ENCODE measurements at places on chromosomes 3 and 15.

DNA sequence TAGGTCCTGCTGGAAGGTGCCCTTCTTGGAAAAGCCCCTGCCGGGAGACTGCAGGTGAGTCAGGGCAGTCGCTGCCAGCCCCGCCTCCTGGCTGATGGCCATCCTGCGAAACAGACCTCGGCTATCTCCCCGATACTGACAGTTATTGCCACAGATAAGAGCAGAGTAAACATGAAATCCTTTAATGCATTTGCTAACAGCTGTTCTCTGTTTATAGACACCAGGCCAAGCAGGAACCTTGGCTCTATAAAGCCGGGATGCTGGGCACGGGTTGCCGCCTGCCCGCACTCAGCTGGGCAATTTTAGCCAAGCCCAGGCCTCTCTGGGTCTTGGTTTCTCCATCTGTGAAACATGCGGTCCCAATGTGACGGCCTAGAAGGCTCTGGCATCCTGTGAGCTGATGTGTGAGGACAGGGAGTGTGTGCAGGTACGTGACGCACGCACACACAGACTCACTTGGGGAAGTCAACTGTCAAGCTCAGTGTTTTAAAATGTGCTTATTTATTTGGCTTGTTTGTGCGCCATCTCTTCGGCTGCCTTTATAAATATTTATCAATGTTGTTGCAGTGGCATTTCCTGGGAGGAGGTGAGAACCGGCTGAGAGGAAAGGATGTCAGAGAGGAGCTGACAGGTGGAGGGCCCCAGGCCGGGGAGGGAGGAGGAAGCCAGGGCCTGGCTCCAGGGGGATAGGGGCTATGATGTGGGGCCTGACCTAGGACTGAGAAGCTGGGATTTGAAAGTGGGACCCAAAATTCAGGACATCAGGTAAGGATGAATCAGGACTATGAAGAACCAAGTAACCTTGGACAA, 50.8 kb upstream of the PRR23E start:
- DNase-seq = no peak

- no peak for DNase-seq
These were observed 24.0 kb upstream of the SLC24A5 start for GRCh38 chr15:48096813-48097212.

- no peak for DNase-seq
These were observed 38.4 kb upstream of the UBL7 start for GRCh38 chr15:74499366-74499765.

DNA sequence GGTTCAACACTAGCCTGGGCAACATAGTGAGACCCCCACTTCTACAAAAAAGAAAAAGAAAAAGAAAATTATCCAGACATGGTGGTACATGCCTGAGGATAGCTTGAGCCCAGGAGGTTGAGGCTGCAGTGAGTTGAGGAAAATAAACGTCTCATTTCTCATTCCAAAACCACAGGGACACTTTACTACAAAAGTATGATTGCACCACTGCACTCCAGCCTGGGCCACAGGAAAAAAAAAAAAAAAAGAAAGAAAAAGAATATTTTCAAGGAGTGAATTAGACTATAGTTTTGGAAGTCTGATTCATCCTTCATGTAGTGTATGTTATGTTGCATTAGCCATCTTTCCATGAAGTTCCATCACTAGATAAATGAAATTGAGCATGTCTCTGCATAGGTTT, 149.5 kb upstream of the THBS1 start:
- DNase-seq = no peak

GRCh38 chr3:188848947-188849346, 322.8 kb upstream of the TPRG1 start:
- no peak for DNase-seq

- no peak for DNase-seq
These were observed at the start of gene TYRO3 for GRCh38 chr15:41558400-41559238. Gene TYRO3 (plus strand): TSS chr15:41559212. CDS start chr15:41559258, 46 bp downstream.

GRCh38 chr3:106338582-106339214, 469.9 kb upstream of the CBLB start:
- no peak for DNase-seq

DNA sequence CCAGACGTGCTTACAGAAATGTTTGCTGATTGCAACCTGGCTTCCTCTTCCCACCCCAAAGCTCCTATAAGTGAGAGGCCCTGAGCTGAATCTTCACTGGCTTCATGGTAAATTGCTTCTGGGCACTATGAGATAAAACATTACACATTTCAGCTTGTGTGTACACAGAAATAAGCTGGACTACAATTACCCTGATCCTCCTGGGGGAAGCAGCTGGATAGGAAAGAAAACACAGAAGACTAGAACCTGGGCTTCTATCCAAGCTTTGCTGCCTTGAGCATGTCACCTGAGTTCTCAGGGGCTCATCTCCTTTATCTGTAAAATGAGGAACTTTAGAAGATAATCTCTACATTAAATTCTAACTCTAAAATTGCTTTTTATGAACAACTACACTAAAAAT, 40.3 kb downstream of the THBS1 start:
- DNase-seq = peak; percentile 6

- DNase-seq = no peak
These were observed 976 bp upstream of the ABTB1 start for GRCh38 chr3:127671523-127672428.

- no peak for DNase-seq
These were observed 156.7 kb upstream of the TLE3 start for GRCh38 chr15:70254311-70254869.

GRCh38 chr3:180420016-180420415, 181.9 kb upstream of the TTC14 start:
- DNase-seq = no peak

DNA sequence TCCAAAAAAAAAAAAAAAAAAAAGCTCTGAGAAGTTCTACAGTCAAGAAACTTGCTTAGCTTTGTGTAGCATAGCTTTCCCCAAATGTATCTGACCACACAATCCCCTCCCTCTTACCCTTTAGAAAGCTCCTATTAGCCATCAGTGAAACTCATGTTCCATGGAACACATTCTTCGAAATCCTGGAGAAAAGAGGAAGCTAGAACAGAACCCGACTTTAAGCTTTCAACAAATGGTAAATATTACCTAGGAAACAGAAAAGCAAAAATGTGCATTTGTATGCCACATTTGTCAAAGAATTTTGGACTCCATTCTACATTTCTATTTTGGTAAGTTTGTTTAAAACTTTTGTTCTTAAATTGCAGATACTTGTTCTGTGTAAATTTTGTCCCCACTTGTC, 17.4 kb upstream of the CRTC3 start:
- no peak for DNase-seq

DNA sequence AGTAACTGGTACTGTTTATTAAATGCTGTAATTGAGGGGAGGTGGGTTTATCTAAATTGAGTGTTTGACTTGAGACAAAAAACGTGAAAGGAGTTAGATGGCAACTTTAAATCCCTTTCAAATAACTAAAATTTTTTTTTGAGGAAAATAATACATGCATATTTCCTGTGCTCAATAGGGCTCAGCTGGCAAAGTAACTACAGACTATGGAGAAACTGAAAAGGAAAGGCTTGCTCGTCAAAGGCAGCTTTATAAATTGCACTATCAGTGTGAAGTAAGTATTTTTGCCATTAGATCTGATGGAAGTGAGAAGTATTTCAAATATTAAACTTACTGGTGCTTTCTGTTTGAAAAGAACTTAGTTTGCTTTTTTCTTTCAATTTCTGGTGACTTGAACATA, 72.2 kb downstream of the DZIP3 start:
- DNase-seq = no peak
